Eye (tissue), 1 donor: ENCODE measurements at places on chromosomes 7 and 10.

- DNase-seq = no peak
Observed at GRCh38 chr10:129641982-129642381, 174.9 kb downstream of the MGMT start.

DNA sequence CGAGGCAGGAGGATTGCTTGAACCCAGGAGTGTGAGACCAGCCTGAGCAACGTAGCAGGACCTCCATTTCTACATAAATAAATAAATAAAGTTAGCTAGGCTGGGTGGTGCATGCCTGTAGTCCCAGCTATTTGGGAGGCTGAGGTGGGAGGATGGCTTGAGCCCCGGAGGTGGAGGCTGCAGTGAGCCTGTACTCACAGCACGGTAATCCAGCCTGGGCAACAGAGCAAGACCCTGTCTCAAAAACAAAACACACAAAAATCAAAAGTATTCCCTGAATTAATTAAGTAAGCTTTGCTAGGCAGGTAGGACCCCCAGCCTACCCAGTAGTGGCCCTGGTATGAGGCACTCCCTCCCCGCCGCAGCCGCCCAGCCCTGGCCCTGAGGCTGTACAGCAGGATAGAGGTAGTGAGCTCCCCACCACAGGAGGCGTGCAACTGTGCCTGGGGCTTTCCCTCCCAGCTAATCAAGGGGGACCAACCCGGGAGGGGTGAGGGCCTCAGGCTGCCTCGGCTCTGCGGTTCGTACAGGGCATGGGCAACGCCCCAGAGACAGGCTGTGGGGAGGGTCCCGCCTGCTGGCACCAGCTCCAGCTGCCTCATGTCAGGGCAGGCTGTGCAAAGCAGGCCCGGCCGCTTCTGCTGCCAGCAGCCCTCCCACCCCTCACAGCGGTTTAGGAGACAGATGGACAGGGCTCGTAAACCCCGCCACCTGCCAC lies 1.0 kb upstream of the CYP2W1 start:
- DNase-seq = no peak

GRCh38 chr7:107922886-107923285 lies 31.9 kb downstream of the DLD start:
- DNase-seq = no peak

- DNase-seq = no peak
Observed at GRCh38 chr10:60717852-60718251, 60.4 kb upstream of the CDK1 start.

DNA sequence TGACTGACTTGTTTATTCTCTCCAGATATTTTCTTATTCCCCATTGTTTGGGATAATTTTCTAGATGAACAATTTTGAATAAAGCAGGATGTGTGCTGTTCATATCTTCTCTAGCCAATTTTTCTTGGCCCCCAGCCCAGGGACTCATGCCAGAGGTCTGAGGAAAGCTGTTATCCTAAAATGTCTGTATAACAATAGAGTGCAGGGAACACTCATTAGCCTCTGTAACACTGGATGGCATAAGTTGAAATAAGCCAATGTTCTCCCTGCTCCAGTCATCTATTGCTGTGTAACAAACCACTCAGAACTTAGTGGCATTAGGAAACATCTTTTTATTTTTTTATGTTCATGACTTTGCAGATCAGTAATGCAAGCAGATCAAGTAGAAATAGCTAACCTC lies 121.7 kb upstream of the TRIM24 start:
- peak; percentile 57 for DNase-seq

- DNase-seq = no peak
Observed at GRCh38 chr7:83306502-83306901, 143.8 kb upstream of the PCLO start.

- no peak for DNase-seq
Observed at GRCh38 chr7:88396295-88396947, 89.7 kb upstream of the STEAP4 start.

DNA sequence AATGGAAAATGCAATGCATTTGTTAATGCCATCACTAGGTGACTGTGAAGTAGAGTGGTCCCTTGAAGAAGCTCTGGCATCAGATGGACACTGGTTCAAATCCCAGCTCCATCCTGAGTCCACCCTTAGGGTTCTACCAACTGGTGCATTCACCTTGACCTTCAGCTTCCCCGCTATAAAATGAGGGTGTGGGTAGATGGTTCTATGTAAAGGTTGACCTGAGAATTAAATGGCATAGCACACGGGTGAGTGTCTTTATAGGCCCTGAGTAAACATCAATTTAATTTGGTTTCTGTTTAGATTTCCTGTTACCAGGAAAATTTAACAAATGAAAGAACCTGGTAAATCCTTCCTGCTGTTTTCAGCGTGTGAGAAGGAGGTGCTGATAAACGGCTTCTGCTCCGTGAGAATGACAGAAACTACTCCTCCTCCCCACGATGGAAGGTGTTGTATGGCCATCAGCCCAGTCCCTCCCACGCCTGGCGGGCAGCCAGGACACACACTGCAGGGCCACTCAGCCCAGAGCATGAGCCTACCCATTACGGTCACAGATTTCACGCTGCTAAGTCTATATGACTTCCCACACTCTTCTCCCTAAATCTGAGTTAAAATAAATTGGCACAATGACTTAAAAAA lies 210.1 kb downstream of the TNS3 start:
- DNase-seq = peak; percentile 45

DNA sequence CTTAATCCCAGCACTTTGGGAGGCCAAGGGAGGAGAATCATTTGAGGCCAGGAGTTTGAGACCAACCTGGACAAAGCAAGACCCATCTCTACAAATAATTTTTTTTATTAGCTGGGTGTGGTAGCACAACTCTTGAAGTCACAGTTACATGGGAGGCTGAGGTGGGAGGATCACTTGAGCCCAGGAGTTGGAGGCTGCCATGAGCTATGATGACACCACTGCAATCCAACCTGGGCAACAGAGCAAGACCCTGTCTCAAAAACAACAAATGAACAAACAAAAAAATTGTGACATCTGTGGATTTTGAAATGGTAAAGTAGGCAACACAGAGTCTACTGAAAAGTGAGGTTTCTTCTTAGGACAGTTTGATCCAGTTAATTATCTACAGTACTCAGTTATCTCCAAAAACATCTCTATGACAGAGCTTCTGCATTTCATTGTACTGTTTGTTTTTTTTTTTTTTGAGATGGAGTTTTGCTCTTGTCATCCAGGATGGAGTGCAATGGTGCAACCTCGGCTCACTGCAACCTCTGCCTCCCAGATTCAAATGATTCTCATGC lies 3.3 kb upstream of the ANKRD61 start:
- no peak for DNase-seq

- peak; percentile 81 for DNase-seq
Observed at GRCh38 chr10:27252267-27253000, 11.8 kb upstream of the ACBD5 start.

- no peak for DNase-seq
Observed at GRCh38 chr7:134289423-134289822, 27.3 kb downstream of the SLC35B4 start.

- peak; percentile 10 for DNase-seq
Observed at GRCh38 chr7:81036057-81036456, 117.2 kb upstream of the SEMA3C start.

GRCh38 chr10:97531401-97531986 lies 32.8 kb downstream of the UBTD1 start:
- no peak for DNase-seq

- no peak for DNase-seq
Observed at GRCh38 chr10:60963441-60964256, 19.7 kb upstream of the RHOBTB1 start.

GRCh38 chr7:44748948-44749731 lies 493 bp downstream of the ZMIZ2 start:
- DNase-seq = peak; percentile 63

- no peak for DNase-seq
Observed at GRCh38 chr7:132255898-132256297, 320.4 kb downstream of the PLXNA4 start.

GRCh38 chr7:84941291-84941690 lies 245.6 kb downstream of the SEMA3D start:
- no peak for DNase-seq

GRCh38 chr10:110051487-110051886 lies 43.7 kb downstream of the ADD3 start:
- no peak for DNase-seq

DNA sequence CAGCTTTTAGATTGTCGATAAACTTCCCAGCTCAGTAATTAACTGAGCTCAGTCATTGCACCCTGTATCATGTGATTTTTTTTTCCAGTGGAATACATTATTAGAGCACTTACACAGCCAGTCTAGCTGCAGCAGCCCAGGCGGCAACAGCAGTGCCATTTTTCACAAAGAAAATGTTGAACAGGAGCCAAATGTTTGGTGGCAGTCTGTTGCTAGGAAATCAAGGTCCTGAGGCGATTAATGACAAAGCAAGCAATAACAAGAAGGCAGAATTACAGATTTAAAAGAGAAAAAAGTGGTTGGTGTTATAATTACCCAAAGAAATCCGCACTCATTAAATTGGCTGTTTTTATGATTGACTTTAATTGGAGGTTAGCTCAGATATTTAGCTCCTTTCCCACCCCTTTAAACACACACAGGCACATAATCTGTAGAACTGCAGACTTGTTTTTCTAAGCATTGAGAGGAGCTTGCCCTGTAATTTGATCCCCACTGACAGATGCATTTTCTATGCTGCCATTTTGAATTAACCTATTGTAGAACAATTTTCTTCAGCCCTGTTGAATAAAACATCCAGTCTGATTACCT lies 267.4 kb downstream of the ADK start:
- DNase-seq = peak; percentile 95

GRCh38 chr7:39488467-39489393 lies 77.5 kb upstream of the YAE1 start:
- DNase-seq = no peak

- DNase-seq = no peak
Observed at GRCh38 chr7:1851721-1852516, 181.8 kb downstream of the ELFN1 start.

- no peak for DNase-seq
Observed at GRCh38 chr7:41889472-41889871, 186.6 kb upstream of the INHBA start.

DNA sequence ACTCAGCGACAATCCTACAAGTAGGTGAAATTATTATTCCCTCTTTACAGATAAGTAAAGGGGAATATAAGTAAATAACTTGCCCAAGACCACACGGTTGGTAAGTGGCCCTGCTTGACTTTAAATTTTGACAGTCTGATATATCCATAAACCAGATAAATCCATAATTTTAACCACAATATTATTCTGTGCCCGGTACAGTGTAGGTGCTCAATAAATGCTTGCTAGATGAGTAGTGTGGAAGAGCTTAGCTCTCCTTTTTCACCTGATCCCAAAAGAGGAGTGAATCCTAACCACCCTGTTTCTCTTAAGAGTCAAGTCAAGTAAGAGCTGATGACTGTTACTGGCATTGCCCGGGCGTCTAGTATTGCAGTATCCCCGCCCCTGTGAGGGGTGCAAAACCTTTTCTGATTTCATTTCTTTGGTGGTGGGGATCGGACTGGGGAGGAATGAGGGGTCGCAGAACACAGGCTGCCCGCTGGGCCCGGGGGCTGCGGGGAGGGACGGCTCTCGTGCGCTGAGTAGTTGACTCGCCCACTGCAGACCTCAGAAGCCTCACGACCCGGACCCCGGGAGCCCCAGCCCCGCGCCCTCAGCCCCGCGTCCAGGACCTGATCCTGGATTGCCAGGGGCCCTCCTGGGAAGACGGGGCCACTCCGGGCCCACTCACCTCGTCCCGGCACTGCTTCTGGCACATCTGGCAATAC lies 490 bp downstream of the KIN start:
- no peak for DNase-seq

DNA sequence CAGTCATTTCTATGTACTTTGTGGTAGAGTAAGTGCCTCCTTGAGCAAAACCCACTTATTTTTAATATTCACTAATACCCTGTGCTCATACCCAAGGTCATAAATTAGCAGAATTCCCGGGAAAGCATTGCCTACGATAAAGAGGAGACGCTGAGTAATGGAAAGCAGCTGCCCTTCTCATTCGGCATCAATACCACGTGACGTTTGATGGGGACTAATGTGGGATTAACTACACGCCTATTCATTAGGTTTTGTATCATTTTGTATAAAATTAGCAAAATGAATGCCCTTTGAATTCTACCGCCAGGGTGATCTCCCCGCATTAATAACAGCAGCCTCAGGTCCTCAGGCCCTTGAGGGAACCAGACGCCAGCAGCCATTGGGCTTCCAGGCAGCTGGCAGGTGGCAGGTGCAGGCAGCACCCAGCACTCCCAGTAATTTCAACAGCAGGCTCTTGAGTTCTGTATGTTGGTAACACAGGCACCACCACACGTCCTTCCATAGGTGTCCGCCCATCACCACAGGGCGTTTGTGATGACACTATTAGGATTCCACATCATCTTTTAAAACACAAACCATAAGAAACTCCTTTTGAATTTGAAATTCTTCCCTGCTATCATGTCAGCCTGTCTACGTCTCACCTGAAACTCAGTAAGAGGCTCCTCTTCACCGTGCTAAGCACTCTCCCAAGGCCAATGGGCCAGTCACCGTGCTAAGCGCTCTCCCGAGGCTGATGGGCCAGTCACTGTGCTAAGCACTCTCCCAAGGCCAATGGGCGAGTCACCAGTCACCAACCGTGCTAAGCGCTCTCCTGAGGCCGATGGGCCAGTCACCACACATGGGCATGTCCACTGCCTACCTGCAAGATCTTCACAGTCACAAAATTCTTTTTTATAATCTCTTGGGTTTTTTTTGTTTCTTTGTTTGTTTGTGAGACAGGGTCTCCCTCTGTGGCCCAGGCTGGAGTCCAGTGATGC lies 509.4 kb downstream of the PTPRN2 start:
- DNase-seq = no peak

GRCh38 chr7:158850545-158851102 lies 5.7 kb upstream of the DYNC2I1 start:
- DNase-seq = no peak

GRCh38 chr10:100642295-100642994 lies 102.9 kb upstream of the PAX2 start:
- DNase-seq = no peak

DNA sequence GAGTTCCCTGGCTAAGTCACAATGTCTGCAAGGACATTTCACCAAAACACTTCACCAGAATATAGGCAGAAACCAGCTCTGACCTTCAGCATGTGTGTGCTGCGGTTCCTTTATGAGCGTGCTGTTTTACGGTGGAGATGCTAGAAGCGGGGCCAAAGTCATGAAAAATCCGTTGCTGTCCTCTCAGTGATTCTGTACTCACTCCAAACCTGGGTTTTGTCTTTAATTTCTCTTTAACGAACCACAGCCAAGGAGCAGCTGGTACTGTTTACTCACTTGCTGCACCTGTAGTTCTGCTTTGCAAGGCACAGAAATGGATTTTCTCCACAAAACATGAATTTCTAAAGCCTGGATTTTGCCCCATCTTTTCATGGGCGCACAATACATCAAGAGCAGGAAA lies 639.9 kb downstream of the PHTF2 start:
- no peak for DNase-seq

DNA sequence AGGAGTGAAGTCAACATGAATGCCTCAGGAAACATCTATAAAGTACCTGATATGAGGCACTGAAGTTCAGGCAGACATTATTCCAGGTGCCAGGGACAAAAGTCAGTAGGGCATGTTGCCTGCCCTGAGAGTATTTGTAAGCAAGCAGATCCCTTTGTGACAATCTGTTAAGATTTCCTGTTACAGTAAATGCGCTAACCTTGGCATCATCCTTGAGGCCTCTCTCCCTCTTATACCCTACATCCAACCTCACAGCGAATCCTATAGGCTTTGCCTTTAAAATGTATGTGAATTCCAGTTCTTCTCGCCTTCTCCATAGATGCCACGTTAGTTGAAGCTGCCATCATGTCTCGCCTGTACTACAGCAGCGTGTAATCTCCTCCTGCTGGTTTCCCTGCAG lies 165.3 kb downstream of the DNAH11 start:
- no peak for DNase-seq

- no peak for DNase-seq
Observed at GRCh38 chr10:97782455-97783228, 10.8 kb upstream of the SFRP5 start.
